ENCODE measurements at places on chromosomes 1 and 21. TPM values are rescaled to one million over a fixed set of nuclear protein-coding genes. Genes with fewer than 3 reads are reported as not detected.

DMBX1 gene
- total RNA-seq, result 4.3 TPM

GRCh38 chr1:113451710-113452109 lies 61.4 kb downstream of the MAGI3 start:
- H3K4me3 ChIP-seq, result no peak overlapping the region
- H3K4me1 ChIP-seq, result peaks cover 14% of the 10 kb centered on the region
- H3K36me3 ChIP-seq, result no peaks in the 10 kb centered on the region
- H3K27ac ChIP-seq, result no peak overlapping the region

DNA sequence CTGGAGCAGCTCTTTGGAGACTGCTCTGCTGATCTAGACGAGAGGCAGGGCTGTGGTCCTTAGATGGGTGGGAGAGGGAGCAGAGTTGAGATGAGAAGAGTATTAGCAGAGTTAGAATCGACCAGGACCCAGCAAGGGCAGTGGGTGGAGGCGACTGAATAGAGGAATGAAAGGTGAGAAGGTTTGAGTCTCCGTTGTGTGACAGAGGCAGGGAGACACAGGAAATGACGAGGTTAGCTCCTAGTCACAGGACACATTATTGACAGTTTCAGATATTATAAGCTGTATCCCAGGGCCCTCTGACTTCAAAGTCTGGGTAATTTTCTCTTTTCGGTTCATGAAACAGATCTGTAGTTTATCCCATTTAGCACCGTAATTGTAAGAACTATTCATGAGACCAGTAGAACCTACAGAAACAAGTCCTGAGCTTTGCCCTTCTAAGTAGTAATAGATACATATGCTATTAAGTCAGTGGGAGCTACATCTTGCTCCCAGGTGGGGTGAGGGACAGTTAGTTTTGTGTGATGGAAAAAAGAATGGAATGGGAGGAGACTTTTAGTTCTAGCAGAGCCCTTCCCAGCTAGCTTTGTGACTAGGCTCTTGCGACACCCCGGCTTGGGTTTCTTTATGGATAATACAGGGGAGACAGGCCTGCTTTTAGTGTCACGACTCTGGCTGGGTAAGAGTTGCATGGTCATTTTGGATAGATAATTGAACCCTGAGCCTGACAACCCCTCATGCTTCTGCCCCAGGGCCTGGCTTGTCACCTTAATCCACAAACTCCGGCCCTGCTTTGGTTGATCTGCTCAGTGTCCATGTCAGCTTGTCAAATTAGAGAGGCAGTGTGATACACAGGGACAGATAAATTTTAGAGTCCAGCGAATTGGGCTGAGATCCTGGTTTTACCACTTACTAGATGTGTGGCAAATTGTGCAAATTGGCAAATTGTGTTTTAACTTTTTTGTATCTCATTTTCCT lies 70.2 kb downstream of the UCK2 start:
- peaks cover 31% of the 10 kb centered on the region for H3K36me3 ChIP-seq
- no peak overlapping the region for H3K27ac ChIP-seq
- no peaks in the 10 kb centered on the region for H3K27me3 ChIP-seq
- no peaks in the 10 kb centered on the region for H3K4me1 ChIP-seq
- no peak overlapping the region for H3K4me3 ChIP-seq

GBP5 gene
- total RNA-seq, result 0.17 TPM

CAMK2N1 gene
- 20.5 TPM for total RNA-seq
